ENCODE measurements at places on chromosomes 11 and 22.

DNA sequence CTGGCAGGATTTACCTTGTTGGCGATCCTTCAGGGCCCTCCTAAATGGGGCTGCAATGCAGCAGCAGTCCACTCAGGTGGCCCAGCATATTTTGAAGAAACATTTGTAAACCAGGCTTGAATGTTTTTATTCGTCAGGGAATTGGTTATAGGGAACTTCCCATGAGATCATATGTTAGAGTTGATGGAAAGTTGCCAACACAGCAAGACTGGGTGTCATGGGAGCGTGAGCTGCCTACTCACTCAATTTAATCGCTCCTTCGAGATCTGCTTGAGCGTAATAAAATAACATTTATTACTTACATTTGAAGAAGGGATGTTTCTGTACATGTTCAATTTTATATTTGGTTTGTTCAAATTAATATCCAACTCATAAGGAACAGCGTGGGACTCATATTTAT is 19.4 kb downstream of the OR2AT4 start:
- no peak for DNase-seq

DNA sequence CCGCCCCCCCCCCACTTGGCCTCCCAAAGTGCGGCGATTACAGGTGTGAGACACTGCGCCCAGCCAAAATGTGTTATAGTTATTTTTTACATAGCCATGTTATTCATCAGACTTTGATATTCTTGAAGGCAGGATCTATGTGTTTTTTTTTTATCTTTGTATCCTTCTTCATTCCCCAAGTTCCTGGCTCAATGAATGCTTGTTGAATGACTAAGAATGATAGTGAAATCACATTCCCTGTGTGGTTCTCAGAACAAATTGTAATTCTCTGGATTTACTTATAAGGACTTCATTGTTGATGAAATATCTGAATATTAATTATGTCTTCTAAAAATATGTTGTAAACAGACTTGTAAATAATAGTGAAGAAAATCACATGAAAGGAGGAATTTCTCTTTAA is 33.5 kb downstream of the MMP7 start:
- no peak for DNase-seq

DNA sequence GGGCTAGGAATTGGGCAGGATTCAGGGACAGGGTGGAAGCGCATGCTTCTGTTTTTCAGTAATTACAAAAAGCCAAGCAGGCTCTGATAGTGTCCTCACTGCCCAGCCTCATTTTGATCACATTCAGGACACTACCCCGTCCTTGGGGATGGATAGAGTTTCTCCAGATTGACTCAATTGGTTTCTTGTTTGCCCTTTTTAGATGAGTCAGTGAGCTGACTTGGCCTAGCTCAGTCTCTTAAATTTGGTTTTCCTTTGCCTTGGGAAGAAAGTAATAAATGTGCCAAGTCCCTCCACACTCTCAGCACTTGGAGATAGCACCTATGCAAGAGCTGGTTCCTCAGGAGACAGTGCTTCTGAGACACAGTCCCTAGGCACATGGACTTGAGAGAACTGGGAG is 25.5 kb downstream of the DKK3 start:
- peak; percentile 32 for DNase-seq

DNA sequence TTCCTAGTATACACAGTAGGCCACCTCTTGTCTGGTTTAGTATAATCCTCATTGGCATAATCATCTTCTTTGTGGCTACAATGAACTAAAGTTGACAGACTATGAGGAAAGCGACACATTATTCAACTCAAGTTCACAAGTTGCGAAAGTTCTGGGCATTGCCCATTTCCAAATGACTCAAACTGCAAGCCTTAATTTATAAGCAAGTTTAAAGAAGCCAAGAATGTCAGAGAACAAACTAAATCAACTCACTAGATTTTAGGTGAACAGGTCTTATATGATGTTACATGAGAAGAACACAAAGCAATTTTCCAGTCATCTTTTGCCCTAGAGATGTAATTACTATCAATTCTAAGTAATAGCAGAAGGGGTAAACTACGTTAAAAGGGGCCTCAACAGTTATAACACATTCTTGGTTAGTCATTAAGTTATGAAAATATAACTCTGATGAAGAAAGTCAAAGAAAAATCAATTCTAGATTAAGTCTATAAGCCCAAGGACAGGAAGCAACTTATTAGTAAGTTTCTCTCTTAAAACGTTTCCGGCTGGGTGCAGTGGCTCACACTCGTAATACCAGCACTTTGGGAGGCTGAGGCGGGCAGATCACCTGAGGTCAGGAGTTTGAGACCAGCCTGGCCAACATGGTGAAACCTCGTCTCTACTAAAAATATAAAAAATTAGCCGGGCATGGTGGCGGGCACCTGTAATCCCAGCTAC is 21.5 kb downstream of the PICALM start:
- DNase-seq = peak; percentile 19

DNA sequence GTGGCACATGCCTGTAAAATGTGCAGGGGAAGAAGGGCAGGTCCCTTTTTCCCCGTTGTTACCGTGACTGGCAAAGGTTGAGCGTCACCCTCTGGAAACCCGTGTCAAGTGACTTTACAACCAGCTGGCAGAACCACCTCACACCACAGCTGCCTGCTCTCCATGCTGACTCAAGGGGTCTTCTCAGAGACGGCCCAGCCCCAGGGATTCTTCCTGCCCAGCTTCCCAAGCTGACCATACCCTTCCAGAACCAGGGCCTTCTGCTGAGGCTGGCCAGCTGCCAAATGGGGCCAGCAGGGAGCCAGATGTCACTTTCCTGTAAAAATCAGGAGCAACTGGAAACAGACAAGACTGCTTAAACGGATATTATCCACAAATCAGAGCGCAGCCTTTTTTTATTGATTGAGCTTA is 6.3 kb downstream of the PC start:
- DNase-seq = no peak

- no peak for DNase-seq
Measured at GRCh38 chr11:70007796-70008195, 70.3 kb upstream of the ANO1 start.

DNA sequence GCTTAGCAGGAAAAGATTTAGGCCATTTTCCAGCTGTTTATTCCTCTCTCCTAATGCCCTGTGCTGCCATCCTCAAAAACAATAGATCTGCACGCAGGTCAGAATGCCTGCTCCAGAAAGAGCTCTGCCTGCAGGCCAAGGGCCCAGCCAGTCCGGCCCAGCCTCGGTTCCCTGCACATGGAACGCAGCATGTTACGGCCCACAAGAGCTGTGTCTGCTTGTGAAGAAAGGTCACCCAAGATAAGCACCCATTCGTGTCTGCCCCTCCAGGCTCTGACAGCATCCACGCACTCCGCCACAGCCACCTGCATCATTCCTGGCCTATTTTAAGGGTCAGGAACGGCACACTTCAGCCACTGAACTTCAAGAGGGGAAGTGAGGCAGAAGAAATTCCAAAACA is 152.2 kb downstream of the SPATA19 start:
- DNase-seq = no peak

DNA sequence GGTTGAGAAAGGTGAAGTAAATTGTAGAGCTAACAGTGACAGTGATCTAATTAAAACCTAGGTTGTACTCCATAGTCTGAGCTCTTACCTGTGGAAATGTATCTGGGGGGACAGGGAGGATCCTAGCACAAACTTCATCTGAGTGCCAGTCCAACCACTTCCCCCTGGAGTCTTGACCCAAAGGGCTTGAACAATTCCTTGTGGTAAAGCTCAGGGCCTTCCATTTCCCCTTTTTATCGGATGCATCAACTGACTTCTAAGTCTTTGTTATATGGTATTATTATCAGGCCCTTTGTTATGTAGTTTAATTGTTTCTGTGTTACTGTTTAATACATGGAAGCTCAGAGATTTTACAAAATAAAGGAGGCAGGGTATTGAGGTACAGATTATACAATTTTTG is 140.2 kb upstream of the SESN3 start:
- no peak for DNase-seq

- DNase-seq = peak; percentile 83
Measured at GRCh38 chr22:35835998-35836691, 118.5 kb downstream of the APOL5 start.

DNA sequence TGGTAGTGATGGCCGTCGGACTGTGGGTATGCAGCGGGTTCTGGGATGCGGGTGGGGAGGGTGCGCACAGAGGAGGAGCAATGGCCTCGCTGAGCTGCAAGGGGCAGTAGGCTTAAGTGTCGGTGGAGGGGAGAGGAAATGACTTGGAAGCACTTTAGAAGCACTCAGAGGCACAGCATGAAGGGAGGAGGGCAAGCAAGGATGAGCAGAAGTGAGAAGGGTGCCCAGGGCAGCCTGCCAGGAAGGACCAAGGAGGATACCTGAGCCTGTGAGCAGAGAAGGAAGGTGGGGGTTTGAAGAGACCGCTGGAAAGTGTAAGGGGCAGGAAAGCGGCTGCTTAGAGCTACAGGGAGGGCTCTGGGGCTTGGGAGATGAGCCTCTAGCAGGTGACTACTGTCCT is 330 bp downstream of the SLC5A1 start:
- DNase-seq = no peak

GRCh38 chr11:115931548-115932083 is 427.4 kb upstream of the CADM1 start:
- DNase-seq = no peak

DNA sequence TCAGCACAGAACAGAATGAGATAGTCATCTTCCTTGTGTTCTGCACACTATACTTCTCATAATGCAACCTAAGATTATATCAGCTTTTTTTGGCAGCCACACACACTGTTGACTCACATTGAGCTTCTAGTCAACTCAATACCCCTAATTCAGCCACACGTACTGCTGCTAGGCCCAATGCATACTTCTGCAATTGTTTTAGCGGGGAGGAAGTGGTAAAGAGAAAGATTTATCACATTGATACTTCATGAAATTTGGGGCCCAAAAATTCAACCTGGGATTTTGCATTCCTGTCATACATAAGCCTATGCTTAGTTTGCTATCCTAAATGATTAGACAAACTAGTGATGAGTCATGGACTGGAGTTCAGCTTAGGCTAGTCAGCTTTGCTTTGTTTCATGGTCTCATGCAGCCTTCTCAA is 8.6 kb upstream of the UPB1 start:
- no peak for DNase-seq

GRCh38 chr11:35892166-35892565 is 51.7 kb upstream of the LDLRAD3 start:
- no peak for DNase-seq

DNA sequence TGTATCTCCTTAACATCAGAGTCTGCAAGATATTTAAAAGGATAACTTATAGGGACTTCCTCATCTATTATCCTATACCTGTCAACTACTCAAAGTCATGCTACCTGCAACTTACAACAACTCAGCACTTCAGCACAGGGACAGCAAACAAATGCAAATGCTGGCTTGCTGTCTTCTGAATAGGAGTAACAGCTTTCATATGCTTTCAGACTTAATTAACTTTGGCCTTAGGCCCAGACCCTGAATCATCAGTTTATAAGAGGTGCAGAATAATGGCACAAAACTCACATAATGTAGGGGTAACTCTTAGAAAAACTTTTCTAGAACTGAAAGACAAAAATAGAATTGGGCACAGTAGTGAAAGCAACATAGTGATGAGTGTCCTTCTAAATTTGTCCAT is 953.4 kb downstream of the DLG2 start:
- DNase-seq = no peak

DNA sequence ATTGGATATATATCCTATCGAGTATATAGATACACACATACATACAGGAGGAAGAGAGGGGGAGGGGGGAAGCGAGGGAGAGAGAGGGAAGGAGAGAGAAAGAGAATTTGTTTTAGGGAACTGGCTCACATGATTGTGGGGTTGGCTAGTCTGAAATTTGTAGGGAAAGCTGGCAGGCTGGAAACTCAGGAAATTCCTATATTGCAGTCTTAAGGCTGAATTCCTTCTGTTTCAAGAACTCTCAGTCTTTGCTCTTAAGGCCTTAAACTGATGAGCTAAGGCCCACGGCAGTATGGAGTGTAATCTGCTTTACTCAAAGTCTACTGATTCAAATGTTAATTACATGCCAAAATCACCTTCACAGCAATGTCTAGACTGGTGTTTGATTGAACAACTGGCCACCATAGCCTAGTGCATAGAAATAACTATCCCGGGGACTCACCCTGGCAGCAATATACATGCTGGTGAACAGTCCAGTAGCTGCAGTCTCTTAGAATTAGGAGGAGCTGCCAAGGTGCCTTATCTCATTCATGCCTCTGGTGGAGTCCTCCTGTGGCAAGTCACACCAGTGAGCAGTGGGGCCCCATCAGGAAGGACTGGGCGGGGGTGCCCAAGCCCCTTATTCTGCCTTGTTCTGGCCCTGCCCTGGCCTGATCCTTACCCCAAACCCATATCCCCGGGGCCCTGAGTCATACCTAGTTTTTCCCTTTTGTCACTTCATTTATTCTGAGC is 59.7 kb upstream of the AMPD3 start:
- DNase-seq = no peak

- no peak for DNase-seq
Measured at GRCh38 chr11:104526006-104526405, 362.1 kb upstream of the PDGFD start.

DNA sequence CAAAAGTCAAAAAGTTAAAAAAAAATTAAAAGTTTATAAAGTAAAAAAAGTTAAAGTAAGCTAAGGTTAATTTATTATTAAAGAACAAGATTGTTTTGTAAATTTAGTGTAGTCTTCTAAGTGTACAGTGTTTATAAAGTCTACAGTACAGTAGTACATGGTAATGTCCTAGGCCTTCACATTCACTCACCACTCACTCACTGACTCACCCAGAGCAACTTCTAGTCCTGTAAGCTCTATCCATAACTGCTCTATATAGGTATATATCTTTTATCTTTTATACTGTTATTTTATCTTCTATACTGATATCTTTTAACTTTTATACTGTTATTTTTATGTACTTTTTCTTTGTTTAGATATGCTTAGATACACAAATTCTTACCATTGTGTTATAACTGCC is 11.2 kb downstream of the C2CD3 start:
- no peak for DNase-seq

DNA sequence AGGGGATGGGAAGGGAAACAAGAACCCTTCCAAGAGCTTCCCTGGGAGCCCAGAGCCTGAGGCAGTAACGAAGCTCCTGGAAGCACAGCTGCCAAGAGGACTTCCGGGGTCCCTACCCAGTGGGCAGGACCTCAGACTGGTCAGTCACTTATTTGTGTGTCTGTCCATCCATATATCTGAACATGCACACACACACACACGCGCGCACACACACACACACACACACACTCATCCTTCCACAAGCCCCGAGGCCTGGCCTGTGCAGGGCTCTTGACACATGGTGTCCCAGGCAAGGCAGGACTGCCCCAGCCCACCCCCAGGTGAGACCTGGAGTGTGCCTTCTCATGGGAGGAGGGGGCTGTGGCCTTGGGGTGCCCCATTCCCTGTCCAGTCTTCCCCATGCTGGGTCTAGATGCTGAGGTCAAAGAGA is 44.9 kb downstream of the IGLL5 start:
- DNase-seq = no peak

- no peak for DNase-seq
Measured at GRCh38 chr22:49994361-49995040, 18.1 kb downstream of the IL17REL start.

DNA sequence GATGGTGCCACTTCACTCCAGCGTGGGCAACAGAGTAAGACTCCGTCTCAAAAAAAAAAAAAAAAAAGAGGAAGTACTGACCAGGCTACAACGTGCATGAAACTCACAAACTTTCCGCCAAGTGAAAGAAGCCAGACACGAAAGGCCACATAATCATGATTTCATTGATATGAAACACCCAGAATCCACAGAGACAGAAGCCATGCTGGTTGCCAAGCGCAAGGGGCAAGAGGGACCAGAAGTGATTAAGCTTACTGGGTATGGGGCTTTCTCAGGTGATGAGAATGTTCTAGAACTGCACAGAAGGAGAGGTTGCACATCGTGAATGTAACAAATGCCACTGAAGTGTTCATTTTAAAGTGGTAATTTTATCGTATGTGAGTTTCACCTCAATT is 60.9 kb downstream of the CELSR1 start:
- DNase-seq = no peak

GRCh38 chr11:68743539-68743938 is 7.8 kb downstream of the TESMIN start:
- no peak for DNase-seq
